Left kidney (tissue), 8 donors: ENCODE measurements at places on chromosomes 16 and 17.

DNA sequence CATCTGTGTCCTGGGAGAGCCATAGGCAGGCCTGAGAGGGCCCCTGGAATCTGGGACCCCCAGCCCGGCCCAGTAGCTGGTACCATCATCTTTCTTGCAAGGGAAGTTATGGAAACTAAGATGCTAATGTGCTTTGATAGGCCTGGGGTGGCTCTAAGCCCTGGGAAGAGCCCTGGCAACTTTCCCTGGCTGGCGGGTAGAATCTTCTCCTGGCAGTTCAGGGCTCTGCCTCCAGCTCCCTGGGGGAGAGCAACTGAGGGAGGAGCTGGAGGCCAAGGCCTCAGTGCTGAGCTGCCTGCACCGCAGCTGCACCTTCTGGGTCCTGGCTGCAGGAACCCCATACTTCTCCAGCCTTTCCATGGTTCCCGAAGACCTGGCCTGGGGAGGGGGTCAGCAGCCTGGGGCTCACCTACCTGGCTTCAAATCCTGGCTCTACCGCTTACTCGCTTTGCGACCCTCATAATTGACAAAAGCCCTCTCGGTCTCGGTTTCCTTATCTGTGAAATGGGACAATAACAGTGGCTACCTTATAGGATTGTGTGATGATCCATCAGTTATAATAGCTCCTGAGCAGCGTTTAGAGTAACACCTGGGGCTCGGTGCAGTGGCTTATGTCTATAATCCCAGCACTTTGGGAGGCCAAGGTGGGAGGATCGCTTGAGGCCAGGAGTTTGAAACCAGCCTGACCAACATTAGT is 333.7 kb downstream of the SEC14L1 start:
- DNase-seq: no peak

DNA sequence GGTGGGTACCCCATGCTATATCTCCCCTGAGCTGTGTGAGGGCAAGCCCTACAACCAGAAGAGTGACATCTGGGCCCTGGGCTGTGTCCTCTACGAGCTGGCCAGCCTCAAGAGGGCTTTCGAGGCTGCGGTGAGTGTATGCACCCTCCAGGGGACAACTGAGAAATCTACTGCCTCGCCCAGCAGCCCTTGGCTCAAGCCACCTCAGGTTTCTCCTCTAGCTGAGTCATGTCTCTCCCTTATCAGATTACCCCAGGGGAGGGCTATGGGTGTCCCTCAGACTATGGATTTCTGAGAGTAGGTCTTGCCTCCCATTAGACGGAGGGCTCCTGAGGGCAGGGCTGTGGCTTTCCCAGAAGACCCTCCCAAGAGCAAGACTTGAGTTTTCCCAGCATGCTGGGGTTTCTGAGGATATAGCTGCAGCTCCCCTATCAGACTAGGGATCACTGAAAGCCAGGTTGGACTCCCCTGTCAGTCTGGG is 6.7 kb downstream of the NEK8 start:
- DNase-seq: no peak

DNA sequence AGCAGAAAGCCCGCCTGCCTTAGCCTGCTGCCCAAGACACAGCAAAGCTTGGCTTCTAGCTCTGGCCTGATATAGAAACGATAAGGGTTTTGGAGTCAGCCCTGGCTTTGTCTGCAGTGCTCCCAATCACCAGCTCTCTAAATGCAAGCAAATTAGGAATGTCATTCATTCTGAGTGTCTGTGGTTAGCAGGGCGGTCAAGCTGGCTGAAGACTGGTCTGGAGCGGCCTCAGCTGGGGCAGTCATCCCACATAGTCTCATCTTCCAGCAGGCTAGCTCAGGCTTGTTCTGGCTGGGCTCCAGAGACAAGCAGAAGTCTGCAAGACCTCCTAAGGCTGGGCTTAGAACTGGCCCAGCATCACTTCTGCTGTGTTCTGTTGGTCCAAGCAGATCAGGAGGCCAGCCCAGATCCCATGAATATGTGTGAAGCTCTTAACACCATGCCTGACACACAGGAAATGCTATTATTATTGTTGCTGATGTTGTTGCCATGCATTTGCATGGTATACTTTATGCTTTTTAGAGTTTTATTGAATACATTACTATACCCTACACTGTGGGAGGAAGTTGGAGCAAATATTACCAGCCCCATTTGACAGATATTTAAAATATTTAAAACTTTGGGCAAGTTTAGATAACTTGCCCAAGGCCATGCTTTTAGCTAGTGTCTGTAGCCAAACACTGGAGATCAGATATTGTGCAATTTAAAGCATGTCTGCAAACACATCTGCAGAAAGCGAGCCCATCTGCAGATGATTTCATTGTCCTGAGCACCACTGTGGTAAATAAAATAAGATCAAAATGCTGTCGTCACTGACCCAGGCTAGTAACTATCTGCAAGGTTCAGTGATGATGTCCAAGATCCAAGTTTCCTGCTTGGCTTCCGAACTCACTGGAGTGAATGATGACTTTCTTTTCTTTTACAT is 24.8 kb downstream of the TMC7 start:
- DNase-seq: no peak

GRCh38 chr17:76036497-76037261 is 9.6 kb upstream of the EVPL start:
- DNase-seq: no peak

- DNase-seq: no peak
Observed at GRCh38 chr17:609232-609810, 105.3 kb downstream of the VPS53 start.

GRCh38 chr16:65975049-65975708 is 391.3 kb upstream of the CDH5 start:
- no peak for DNase-seq

- DNase-seq: no peak
Observed at GRCh38 chr16:16867973-16868372, 489.0 kb downstream of the NPIPA7 start.

DNA sequence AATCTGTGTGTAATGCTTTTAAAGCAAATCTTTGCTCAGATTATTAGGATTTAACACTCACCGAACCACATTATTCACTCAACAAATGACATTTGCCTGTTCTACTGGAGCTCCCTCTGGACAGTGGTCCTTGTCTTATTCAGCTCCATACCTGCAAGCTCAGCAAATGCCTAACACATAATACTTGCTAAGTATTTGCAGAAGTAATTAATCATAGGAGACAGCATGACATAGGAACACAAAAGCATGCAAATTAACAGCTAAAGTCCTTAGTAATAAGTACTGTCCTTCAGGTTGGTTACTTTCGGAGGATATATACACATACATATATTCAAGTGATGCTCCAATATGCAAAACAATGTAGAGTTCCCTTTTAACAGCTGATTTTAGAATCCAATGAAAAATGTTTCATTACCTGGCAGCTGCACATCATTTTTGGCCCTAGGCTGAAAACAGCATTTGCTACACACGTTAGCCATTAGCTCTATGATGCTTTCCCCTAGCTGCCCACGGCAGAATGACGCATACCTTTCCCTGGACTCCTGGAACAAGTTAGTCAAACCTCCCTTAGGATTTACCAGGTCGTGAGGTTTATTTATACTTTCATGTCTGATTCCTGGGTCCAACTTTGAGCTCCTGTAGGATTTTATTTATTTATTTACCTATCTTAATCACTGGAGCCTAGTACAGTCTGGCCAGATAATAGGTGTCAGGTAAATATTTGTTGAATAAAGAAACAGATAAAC is 8.6 kb downstream of the BRD7 start:
- no peak for DNase-seq

DNA sequence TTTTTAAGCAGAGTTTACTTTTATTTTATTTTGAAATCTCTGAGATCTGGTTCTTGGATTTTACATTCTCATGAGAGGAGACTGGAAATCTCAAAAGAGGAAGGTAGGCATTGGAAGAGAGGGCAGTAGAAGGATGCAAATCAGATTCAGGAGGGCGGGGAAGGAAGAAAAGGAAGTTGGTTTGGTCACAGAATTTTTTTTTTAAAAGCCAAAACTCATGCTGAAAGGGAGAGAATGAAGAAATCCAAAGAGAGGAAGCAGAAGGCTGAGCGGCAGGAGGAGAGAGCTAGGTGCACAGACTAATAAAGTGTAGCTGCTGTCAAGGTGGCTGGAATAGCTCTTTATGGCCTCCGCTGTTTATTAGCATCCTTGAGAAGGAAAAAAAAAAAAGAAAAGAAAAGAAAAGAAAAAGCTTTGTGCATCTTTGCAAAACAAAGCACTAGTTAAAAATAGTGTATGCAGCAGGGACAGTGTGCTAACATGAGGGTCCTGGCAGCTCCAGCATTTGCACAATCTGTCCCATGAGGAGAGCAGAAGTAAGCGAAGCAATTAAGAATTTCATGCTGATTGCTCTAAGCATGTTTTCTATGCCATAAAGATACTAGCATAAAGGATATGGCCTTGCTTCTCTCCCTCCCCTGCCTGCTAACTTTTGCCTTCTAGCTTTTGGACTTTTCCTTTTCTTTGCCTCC is 194.2 kb downstream of the ZFHX3 start:
- no peak for DNase-seq

GRCh38 chr16:951660-952301 is 19.0 kb downstream of the LMF1 start:
- DNase-seq: no peak

GRCh38 chr16:76622876-76623275 is 345.7 kb downstream of the CNTNAP4 start:
- no peak for DNase-seq

- no peak for DNase-seq
Observed at GRCh38 chr16:24002619-24003018, 166.8 kb downstream of the PRKCB start.

DNA sequence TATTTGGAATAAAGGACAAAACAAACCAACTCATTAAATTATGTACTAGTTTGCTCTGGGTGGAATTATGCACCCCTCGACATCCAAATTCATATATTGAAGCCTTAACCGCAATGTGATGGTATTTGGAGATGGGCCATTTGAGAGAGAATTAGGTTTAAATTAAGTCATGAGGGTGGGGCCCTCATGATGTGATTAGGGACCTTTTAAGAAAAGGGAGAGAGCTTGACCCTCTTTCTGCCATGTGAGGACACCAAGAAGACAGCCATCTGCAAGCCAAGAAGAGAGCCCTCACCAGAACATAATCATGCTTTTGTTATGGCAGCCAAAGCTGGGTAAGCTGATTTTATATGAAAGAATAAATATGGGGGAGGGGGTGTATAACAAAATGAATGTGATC is 2.0 kb downstream of the C16orf87 start:
- DNase-seq: no peak
